ENCODE measurements at places on chromosomes 12 and 14.

DNA sequence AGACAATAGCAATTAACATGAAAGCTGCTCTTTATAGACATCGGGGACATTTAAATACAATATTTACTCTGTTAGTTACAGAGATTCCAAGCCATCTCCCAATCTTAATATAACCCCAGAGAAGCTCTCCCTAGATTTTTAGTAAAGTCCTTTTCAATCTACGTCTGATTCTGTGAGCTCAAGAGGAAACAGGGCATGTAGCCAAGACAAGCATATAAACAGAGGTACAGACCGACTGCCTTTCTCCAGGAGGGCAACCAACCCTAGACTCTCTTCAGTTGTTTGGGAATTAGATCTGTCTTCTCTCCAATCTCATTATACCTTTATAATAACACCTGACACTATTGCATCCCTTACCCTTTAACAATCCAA lies 57.4 kb downstream of the TMTC1 start:
- no peak for DNase-seq

DNA sequence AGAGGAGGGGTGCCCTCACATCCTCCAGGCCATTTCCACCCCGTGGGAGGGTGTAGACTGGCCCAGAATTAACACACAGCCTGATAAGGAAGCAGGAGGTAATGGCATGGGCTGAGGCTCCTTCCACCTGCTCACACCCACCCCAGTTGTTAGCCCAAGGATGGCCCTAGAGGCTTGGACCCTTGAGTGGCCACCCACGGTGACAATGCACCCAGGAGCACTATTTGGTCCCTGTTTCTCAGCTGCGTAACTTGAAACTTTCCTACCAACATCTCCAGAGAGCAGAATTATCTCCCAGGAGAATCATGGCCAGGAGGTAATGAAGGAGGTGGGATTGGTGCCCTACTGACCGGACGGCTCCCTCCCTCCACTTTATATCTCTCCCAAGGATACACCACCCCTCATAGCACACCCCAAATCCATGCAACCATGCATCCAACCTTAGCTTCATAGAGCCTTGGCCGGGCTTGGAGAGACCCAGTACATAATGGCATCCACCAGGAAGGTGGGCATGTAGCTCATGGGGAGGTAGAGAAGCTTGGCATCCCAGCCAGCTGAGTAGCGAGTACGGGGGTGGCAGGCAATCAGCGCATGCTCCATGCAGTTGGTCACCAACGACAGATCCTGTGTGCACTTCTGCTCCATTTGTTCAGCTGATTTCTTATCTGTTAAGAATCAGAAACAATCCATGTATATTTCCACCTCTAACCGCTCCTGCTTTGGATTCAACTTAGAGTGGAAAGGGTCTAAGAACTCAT lies 5.6 kb downstream of the RDH16 start:
- DNase-seq = no peak

DNA sequence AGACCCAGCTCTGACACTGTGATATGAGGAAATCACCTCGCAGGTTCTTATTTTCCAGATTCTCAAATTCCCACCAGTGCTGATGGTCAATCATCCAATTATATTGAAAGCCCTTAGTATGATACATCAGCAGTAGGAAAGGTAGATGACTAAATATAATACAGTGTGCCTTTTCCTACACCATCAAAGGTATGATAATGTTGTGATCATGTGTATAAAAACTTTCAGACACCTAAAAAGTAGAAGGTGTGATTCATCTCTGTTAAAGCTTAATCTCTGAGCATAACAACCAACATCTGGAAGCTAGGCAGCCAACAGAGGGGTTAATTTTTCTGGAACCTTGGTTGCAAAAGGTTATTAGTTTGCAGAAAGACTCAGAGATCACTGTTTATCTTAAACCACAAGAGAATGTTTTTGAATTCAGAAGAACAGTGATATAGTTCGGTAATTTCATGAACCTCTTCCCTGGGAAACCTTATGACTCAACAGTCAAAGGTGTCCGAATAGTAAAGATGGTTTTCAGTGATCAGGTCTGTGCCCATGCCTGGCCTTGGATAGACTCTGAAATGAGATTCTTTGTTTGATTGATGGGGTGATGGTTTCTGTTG lies 122.5 kb downstream of the ETV6 start:
- DNase-seq = peak; percentile 54

DNA sequence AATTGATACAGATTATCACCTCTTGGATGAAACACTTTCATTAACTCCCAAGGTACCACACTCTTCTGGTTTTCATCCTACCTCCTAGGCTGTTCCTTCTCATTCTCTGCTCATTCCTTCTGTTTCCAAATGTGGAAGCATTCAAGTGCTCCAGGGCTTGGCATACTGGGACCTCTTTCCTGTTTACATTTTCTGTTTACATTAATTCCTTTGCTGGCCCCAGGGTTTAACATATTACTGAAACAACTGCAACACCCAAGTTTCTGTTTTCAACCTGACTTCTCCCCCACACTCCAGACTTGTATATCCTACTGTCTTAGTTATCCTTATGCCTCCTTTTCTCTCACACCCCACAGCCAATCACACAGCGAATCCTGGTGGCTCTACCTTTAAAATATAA lies 386.3 kb upstream of the GARIN6 start:
- DNase-seq = no peak

- DNase-seq = peak; percentile 52
Observed at GRCh38 chr14:72916174-72916573, 10.1 kb upstream of the DCAF4 start.

DNA sequence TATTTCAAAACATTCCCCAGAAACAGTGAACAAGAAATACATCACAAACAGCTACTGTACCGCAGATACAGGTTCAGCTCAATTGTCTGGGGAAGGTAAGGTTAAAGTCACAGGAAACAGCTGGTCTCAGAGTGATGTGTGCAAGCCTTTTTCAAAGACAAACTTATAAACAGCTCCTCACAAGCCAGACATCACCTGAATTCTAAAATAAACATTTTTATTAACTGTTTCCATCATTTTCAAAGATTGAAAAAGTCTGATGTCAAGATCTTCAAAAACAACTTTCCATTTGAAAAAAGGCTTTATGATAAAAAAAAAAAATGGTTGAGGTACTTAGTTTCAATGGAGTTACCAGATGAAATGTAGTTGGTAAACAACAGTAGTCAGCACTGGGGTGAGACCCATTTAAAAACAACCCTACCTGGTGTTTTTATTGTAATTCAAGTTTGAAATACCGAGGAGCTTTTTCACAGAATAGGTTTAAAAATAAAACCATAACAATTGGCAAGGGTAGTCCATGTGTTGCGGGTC lies 4.0 kb downstream of the BTG1 start:
- DNase-seq = no peak

DNA sequence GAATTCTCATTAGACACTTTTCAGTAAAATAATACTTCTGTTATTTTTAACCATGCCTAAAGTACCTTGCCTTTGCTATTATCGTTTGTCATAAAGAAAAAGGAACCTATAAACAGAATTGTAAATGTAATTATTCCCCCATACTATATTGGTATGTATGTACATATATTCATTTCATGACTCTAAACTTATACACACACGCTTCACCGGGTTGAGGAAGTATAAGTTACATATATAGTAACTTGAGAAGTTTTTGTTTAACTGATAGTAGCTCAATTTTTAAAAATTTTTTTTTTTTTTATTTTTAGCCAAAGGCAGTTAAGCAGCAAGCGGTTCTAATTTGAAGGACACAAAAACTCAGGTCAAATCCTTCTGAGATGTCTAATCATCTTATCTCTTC lies 107.6 kb downstream of the PLEKHG7 start:
- no peak for DNase-seq

GRCh38 chr12:63238892-63239291 lies 87.9 kb upstream of the AVPR1A start:
- no peak for DNase-seq

DNA sequence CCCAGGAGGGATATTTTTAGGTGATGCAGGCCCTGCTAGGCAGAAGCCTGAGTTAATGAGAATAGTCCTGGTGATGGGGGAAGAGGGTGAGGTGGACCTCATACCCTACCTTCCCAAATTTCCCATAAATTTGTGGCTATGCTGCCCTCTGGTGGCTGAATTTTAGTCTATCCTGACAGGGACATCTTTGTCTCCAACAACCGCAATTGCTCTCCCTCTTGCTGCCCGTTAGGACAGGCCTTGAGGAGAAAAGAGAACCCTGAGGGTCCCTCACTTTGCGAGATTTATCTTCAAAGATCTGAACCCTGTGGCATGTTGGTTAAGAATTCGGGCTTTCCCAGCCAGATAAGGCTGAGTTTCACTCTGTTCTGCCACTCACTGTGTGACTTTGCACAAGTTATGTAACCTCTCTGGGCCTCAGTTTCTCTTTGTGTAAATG lies 9.8 kb upstream of the ZNF385A start:
- DNase-seq = peak; percentile 52

GRCh38 chr12:42893803-42894202 lies 304.3 kb upstream of the PRICKLE1 start:
- no peak for DNase-seq

DNA sequence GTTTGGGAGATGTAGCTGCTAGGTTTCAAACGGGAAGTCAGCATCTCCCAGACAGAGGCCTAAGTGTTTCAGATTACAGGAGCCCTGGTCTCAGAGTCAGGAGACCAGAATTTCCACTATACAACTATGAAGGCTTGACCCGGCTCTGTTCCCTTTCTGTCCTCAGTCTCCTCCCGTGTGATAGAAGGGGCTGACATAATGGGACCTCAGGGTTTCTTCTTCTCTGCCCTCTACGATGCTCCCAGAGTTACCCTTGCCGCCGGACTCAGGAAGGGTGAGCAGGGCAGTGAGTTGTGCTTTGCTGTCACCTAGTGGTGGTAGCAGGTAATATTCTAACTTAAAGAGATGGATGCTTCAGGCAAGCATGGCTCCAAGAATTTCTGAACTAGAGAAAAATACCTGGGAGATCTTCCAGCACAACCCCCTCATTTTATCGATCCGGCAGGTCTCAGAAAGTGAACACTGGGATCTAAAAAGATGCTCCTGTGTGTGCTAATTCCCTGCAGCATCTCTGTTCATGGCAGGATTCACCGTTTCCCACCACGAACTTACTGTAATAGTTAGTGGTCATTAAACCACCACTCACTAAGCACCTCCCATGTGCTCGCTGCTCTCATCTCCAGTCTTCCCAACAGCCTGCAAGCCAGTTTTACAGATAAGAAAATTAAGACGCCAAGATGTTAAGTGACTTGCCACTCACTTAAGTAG lies 84.4 kb downstream of the VWF start:
- DNase-seq = peak; percentile 66

DNA sequence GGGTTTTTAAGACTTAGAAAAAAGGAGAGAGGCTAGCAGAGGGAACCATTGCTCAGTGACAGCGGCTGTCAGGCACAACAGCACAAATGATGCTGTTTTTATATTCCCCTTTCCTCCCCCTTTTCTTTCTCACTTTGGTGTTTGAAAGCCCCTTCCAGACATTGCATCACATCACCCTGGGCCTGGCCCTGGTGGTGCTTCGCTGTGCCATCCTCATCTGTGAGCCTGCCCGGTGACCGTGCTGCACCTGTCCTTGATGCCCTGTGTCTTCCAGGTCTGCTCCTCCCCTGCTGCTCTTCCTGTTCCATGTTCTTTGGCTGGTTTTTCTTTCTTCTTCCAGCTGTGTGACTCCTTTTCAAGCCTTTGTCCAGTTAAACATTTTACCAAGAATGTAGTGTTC lies 24.8 kb downstream of the KLC1 start:
- DNase-seq = no peak

DNA sequence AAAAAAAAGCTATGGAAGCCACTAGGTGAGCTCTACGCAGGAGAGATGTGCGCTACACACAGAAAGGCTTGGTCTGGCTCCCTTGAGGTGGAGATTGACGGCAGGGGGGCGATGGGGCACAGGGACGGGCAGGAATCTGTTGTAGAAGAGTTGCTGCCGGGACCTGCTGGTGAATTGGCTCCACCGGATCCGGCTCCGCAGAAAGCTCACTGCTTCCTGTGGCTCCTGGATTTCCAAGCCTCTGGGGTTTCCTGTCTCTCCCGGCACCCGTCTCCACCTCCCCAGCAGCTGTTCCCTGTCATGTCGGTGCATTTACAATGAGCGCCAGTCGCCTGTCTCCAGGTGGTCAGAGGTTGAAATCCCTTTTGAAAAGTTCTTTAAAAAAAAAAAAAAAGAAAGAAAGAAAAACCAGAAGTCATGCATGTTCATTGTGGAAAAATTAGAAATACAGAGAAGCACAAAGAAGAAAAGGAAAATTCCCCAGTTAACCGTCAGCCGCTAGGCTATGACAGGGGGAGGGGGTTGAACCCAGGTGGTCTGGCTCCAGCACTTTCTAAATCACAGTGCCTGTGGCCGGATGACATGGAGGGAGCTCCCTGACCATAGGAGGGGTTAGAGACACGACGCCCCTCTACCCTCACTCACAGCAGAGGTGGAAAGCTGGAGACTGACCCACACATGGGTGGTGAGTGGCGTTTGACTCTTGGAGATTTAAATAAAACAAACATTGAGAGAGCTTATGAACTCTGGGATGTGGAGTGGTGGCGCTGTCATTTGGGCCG lies 20.8 kb downstream of the FAM222A start:
- no peak for DNase-seq

- DNase-seq = no peak
Observed at GRCh38 chr12:27426743-27427487, 19.6 kb upstream of the SMCO2 start.

GRCh38 chr14:95300697-95301526 lies 18.8 kb downstream of the CLMN start:
- DNase-seq = no peak

DNA sequence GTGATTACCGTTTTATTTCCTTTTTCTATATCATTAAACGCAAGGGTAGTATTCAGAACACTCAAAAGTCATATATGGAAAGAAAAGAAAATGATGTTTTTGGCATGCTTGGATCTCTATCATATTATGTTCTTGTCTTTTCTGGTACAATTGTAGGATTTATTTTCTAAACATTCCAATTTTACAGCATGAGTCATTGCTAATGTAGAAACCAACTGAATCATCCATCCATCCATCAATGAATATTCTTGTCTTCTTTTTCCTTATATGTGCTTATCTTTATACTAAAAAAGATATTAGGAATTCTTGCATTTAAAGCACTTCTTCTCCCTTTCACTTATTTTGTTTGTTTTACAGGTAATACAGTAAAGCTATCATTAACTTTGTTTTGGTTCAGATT lies 20.4 kb upstream of the AMIGO2 start:
- peak; percentile 62 for DNase-seq
